GM13976 (cell line): ENCODE measurements at places on chromosomes 6 and 20.

DNA sequence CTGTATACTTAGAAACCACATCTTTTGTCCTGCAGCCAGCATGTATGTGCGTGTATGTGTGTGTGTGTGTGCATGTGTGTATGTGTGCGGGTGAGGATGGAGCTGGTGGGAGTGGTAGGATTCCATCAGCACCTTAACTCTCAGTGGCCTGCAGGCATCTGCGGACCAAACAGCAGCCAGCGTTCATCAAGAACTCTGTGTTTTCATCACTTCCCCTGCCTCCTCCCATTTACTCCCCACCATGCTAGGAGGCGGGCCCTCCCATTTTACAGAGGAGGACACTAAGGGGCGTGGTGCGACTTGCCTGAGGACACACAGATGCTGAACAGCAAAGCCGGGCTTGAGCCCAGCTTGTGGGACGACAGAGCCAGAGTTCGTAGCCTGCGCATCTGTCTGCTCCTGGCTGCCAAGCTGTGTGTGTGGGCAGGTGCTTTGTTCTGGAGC is 8.9 kb downstream of the VSTM2L start:
- peak; percentile 65 for DNase-seq

GRCh38 chr6:2756241-2756640 is 5.5 kb upstream of the MYLK4 start:
- DNase-seq = no peak

DNA sequence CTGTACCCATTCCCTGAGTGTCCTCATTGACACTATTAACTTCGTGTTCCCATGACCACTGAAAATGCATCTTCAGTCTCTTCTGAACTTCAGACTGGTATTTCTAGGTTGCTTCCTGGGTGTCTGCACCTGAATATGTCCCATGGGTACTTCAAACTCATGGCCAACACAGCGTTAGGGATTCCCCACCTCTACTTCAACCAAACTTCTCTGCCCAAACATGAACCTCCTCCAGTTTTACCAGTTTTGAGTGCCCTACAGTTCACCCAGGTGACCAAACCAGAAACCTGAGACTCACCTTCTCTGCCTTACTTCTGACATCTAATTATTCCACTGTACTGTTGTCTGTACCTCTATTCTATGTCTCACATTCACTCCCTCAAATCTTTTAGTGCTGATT is 99.5 kb upstream of the SUPT3H start:
- no peak for DNase-seq

DNA sequence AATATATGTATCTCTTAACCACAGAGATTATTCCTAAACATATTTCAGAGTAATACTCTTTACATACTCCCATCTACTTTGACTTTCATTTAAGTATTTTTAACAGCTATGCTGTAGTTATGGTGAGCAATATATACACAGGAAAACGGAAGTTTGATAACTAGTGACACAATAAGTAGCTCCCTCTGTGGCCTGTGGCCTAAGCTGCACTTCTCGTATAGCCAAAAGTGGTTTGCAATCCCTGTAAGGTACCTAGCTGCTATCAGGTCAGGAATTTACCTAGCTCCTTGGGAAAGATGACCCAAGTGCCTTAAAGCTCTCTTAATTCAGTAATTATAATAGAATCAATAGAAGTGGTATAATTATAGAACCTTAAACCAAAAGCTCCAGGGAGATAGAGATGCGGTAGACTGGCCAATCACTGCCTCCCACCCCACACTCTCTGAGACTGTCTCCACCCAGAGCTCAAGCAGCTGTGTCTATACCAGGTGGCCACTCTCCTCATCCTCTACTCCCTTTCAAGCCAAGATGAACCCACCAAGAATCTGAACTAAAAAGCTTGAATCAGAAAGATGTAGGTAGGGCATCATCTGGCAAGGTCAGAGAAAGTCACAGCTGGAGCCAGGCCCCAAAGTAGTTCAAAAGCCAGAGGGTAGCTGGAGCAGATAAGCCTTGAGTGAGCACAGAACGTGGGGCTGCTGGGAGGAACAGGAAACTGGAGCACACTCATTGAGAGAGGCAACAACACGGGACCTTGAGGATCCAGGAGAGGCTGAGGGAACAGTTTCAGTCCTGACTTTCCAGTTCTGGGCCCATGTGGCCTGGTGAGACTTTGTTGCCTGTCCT is 84.9 kb upstream of the ASF1A start:
- DNase-seq = no peak

DNA sequence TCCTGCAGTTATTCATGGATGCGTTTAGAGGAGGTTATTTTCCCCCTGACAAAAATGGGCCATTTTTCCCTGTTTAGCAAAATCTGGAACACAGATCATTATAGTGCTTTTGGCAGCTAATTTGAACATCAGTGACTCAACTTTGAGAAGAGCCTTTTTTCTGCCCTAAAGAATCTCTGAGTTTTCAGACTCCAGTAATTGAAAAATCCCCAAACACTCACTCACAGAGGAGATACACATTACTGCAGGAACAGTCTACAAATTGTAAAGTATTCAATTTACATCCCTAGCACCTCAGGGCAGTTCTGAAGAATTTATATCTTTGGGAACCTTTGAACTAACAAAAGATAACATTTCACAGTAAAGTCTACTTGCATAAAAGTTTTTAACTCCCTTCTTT is 966.6 kb upstream of the SLC35B3 start:
- no peak for DNase-seq

DNA sequence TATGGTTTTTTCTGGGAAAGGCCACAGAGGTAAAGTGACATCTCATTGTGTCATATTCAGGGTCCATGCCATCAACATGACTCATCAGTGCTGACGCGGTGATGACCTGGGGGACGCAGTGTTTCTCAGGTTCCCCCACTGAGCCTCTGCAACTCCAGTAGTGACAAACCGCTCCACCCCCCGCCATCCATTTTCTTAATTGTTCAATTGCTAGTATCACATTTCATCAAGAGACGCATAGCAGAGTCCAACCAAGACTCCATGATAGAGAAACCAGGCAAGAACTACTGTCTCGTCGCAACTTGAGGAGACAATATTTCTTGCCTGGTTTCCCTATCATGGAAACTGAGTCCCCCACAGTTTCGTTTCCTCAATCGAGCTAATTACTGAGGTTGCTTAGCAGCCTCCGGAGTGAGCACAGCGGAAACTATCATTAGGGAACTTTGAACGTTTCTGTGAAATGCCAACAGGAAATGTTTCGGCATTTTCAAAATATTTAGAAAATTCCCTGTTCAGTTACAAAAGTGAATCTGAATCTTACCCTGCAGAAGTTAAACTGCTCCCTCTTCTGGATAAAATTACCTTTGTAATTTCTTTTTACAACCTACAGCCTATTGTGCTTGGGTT is 12.2 kb upstream of the SERPINB1 start:
- peak; percentile 60 for DNase-seq

DNA sequence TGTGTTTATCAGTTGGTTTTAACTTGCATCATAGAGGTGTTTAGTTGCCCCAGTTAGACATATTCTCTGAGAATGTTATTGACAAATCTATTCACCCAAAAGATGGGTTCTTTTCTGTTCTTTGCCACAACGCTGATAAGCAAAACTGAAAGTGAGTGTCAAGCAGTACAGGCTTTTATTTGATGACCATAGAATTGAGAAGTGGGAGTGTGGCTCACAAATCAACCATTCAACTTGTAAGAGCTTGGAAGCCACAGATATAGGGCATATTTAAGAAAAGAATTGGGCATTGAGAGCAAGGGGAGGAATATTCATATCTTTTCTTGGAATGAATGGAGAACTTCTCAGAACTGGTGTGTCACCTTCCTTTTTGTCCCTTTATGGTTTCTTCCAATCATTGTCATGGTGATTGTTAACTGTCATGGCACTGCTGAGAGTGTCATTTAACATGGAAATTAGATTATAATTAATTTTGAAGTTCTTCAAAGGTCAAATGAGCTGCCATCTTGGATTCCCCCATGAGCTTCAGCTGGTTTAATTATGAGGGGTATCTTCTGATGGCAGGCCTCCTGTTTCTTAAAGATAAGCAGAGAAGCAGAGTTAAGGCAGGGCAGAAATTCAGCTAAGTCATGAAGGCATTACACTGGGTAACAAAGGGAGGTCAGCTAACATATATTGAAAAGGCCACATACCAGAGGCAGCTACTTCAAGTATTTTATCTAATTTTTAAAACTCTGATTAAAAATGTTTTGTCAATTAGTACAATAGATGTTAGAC is 254.0 kb upstream of the HTR1E start:
- DNase-seq = no peak
